AG08395 (cell line): ENCODE measurements at places on chromosomes 1 and 21.

GRCh38 chr1:91736146-91736714 is 149.7 kb downstream of the TGFBR3 start:
- DNase-seq = no peak

DNA sequence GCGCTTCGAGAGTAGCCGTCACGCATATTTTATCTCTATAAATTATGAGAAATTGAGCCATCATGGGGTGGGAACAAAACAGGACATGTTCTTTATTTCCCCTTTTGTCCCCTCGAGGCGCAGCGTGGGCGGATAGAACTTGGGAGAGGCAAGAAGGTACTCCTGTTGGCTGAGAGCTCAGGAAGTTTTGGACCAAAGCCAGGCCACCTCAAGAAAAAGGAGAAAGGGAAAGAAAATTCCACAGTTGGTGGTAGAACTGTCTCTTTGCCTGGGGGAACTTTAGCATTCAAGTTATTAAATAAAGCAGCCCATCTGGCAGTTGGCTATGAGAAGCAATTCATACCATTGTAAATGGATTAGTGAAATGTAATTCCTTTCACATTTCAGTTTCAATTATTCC is 76.4 kb upstream of the DSCAM start:
- no peak for DNase-seq

DNA sequence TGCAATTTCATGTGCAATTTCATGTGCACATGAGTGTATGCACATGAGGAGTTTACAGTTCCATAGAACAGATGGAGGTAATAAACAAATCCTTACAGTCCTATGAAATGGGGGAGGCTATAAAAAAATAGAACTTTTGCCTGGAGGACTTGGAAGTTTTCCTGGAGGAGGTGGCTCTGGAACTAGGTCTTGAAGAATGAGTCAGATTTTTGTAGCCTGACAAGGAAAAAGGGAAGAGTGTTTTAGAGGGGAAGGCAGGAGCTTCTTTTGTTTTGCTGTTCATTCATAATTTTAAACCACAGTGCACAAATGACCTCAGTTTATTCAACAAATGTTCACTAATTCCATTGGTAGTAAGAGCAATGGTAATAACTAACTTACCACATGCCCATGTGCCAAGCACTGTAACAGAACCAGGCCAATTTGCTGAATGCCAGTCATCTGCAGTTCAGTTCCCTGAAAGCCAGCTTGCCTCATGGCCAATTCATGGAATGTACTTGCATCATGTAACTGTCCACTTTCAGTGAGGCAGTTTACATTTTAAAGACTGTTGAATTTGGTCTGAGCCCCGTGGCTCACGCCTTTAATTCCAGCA is 2.7 kb downstream of the DIO1 start:
- DNase-seq = peak; percentile 84

- DNase-seq = no peak
These were observed 9.3 kb downstream of the CTH start for GRCh38 chr1:70420320-70420719.

- DNase-seq = no peak
These were observed 142.3 kb upstream of the COL6A1 start for GRCh38 chr21:45839274-45839673.

GRCh38 chr21:43740497-43741156 is 21.7 kb downstream of the PDXK start:
- peak; percentile 66 for DNase-seq

DNA sequence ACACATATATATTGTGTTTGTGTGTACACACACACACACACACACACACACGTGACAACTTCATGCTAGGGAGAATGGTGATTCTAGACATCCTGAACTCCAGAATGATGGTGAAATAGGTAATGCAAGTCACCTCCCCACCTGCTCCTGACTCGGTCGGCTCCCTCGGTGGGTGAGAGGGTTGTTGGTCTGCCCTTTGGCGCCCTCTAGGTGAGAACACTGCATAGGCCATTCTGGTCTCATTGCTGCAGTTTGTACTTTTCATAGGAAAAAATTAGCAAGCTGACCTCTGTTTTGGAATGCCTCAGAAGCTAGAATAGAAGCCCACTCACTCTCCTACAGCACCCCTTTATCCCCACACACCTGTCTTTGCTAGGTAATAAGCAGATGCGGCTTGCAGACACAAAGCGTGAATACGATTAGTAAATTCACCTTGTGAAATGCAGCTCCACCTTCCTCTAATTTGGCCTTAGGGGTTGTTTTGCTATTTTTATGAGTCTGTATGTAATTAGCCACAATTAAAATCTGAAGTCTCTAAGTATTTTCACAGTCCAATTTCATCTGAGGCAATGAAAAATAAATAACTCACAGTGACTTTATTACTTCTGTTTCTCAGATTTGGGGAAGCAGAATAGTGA is 130.0 kb upstream of the KCNJ15 start:
- DNase-seq = peak; percentile 61

- DNase-seq = no peak
These were observed 1392.9 kb downstream of the BRINP3 start for GRCh38 chr1:189084811-189085210.

- DNase-seq = no peak
These were observed 8.1 kb upstream of the LRRC71 start for GRCh38 chr1:156912310-156912709.

DNA sequence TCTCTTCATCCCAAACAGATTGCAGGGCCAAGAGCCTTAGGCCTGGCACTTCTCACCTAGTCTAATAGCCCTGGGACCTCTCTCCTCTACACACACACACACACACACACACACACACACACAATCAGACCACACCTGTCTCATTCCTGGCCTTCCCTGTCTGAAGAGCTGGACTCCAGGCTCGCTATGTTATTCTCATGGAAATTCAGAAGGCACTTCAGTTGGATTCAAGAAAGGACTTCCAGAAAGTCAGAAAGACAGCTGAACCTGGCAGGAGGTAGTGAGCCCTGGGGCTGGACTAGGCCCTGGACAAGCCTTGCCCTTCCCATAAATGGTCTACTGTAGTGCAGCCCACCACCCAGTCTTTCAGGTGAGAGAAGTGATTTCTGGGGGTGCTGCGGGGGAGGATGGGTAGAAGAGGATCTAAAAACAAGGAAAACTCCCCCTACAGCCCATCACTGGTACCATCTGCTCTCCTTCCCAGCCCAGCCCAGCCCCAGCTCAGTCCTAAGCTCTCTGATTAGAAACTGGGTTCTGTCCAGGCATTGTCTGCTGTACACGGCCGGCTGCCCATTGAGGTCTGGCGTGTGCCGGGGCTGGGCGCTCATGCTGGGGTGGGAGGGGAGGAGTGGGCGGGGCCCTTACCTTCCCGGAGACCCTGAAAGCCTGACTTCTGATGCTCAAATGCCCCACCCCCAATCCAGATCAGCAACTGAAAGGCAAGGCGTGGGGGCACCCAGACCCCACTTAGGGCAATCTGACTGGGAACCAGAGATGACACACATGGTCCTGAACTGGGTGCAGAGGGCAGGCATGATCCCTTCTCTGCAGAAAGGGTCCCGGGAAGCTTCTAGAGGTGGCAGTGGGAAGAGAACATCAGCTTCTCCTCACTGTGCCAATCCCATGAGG is 2.5 kb downstream of the KIF21B start:
- no peak for DNase-seq
